NCI-H1048 (cell line): ENCODE measurements at places on chromosomes 13 and 19.

DNA sequence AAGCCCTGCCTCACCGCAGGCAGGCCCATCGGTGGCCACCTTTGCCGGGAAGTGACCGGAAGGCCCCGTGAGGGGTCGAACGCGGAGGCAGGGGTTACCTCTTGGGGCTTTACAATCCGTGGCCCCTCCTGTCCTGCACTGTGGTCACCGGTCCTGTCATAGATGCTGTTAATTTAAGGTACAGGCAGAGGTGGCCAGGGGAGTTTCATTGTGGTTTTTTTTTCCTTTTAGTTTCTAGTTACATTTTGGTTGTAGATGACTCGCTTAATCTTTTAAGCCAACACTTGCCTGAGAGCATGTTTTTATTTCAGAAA is 13.1 kb downstream of the COMP start:
- DNase-seq = no peak

GRCh38 chr13:110062077-110062776 is 244.7 kb downstream of the COL4A1 start:
- no peak for DNase-seq

GRCh38 chr13:107421951-107422350 is 793.4 kb downstream of the LIG4 start:
- no peak for DNase-seq

GRCh38 chr13:32600890-32601289 is 14.6 kb downstream of the PDS5B start:
- DNase-seq = no peak

DNA sequence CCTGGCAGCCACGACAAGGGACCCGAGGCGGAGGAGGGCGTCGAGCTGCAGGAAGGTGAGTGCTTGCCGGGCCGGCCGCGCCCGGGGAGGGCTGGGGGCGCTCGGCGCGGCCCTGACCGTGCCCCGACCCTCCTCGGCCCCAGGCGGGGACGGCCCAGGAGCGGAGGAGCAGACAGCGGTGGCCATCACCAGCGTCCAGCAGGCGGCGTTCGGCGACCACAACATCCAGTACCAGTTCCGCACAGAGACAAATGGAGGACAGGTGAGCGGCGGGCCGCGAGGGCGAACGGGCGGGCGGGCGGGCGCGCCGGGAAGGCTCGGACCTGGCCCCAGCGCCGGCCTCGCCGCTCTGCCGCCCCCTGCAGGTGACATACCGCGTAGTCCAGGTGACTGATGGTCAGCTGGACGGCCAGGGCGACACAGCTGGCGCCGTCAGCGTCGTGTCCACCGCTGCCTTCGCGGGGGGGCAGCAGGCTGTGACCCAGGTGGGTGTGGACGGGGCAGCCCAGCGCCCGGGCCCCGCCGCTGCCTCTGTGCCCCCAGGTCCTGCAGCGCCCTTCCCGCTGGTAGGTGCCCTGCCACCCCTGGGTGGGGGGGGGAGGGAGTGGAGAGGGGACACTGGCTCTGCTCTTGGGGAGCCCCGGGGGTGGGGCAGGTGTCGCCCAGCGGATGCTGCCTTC is 816 bp downstream of the USF2 start:
- no peak for DNase-seq

DNA sequence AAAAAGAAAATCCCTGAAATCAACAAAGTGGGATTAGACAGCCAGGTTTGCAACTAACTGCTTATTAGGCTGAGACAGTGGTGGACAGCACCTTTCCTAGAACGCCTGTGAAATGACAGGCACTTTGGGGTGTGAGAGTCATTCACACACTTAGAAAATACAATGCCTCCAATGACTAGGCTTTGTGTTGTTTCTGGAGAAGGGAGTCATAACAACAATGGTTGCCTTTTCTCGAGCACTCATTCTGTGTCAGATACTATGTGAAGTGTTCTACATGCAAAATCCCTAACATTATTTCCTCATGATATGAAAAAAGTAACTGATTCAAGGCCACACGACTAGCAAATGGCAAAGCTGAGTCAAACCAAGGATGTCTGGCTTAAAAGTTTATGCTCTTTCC is 41.2 kb downstream of the SACS start:
- DNase-seq = no peak

- DNase-seq = no peak
Observed at GRCh38 chr19:10620786-10621185, 4.6 kb upstream of the SLC44A2 start.

GRCh38 chr19:30174791-30175190 is 197.4 kb upstream of the ZNF536 start:
- no peak for DNase-seq

DNA sequence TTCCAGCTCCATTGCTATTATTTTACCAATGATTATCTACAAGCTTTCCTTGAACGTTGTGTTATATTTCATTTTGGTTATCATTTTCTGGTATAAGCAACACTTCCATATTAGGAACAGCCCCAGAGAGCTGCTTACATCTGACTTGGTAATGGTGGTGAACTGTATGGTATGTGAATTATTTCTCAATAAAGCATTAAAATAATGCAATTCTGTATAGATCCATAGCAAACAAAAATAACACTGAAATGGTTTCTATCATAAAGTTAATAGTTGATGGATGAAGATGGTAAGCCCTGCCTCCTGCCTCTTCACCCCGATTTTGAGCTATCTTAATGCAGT is 27.5 kb downstream of the GGACT start:
- no peak for DNase-seq

- no peak for DNase-seq
Observed at GRCh38 chr19:12015753-12016116, 19.7 kb downstream of the ZNF433 start.

DNA sequence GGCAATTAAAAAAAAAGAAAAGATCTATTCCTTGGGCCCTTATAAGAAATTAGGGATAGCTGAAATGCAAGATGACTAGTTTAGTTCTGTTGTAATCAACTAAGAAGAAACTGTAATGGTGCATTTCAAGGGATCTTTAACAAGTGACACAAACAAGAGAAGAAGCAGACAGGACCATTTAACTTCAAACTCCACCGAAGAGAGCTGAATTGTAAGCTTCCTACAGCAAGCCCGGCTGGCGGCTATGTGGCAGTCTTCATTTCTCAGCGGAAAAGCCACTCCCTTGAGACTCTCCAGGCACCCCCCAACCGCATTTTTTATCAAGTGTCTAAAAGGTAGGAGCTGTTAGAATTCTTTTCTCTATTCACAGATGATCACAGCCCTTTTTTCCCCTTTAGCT is 305.2 kb upstream of the ZNF507 start:
- DNase-seq = no peak

DNA sequence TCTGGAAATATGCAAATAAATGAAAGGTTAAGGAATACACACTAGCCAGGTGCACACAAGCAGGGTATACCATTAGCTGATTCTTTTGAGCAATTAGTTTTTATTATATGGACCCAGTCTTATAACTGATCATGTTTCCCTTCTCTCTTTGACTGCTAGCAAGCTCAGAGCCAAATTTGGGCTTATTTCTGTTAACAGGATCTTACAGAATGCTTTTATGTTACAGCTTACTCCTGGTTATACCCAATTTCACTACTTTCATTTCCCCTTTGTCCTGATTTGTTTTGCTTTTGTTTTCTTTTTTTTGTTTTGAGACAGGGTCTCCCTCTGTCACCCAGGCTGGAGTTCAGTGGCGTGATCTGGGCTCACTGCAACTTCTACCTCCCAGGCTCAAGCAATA is 12.9 kb upstream of the TPT1 start:
- DNase-seq = no peak

GRCh38 chr13:37947419-37948140 is 78.0 kb upstream of the TRPC4 start:
- DNase-seq = no peak

- no peak for DNase-seq
Observed at GRCh38 chr13:24927810-24928404, 163.9 kb downstream of the RNF17 start.

DNA sequence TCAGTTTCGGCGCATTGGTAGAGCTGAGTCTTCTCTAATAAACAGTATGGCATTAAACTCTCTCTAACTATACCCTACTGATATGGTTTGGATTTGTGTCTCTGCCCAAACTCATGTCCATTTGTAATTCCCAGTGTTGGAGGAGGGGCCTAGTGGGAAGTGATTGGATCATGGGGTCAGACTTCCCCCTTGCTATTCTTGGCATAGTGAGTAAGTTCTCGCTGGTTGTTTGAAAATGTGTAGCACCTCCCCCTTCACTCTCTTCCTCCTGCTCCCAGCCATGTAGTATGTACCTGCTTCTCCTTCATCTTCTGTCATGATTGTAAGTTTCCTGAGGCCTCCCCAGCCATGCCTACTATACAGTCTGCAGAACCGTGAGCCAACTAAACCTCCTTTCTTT is 682.7 kb upstream of the ARGLU1 start:
- DNase-seq = no peak

- no peak for DNase-seq
Observed at GRCh38 chr19:8307400-8307964, 676 bp downstream of the CD320 start.

DNA sequence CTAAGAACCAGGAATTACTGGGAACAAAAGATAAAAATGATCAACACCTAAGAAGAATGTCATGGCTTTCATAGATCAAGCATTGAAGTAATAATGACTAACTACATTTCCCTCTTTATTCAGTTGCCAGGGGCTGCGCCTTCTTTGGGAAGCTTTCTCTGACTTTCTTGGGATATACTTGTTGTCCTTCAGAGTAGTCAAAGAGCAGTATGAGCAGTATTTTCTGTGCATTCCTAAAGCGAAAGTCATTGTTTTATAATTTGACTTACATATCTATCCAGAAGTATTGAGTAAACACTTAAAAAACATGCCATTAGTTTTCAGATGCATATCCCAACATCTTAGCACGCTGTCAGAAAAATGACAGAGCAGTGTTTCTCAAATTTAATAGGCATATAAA is 2412.4 kb downstream of the PCDH9 start:
- DNase-seq = no peak

- DNase-seq = no peak
Observed at GRCh38 chr19:35098413-35099049, 17.1 kb upstream of the FXYD3 start.

- DNase-seq = no peak
Observed at GRCh38 chr13:75049735-75050335, 432.1 kb downstream of the TBC1D4 start.

DNA sequence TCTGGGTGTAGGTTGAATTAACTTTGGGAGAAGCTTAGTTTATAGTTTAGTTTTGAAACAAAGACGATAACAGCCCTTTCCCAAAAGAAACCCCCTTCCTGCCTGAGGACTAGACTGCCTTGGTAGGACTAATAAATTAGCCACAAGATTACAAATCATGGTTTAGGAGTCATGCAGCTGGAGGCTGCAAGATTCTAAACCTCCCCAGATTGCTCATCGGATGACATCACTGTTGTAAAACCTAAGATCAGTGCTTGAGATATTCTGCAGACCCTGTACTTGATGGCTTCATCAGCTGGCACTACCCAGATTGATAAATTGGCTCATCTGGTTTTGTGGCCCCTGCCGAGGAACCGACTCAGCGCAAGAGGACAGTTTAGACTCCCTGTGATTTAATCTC is 35.9 kb upstream of the MPHOSPH8 start:
- DNase-seq = no peak

DNA sequence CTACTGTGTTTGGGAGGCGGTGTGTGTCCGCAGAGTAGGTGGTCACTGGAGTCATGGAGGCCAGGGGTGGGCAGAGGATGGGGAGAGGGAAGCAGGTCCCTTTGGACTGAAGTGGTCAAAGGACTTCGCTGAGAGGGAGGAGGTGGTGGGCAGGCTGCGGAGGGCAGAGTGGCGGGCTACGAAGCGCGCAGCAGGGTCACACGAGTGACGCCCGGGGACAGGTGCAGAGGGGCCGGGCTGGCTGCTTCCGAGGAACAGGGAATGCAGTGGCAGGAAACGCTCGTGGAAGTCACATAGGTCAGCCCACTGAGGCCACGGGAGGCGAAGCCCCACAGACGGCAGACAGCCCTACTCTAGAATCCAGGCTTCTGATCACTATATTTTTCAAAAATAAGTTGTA is 111.5 kb downstream of the URI1 start:
- DNase-seq = no peak

DNA sequence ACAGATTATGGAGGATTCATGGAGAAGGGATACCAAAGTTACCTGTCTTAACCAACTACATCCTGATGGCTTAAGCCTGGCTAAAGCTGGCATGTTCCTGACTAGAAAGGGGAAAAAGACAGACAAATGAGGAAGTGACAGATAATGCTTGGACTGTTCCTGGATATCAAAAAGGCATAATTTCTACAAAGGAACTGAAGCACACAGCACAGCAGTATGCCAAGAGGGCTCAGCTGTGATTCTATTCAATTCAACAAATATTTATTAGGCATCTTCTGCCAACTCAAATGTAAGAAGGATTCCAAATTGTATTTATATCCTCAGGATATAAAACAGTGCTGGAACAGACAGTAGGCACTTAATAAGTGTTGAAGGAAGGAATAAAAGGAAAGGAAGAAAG is 59.5 kb downstream of the KLF12 start:
- DNase-seq = no peak

DNA sequence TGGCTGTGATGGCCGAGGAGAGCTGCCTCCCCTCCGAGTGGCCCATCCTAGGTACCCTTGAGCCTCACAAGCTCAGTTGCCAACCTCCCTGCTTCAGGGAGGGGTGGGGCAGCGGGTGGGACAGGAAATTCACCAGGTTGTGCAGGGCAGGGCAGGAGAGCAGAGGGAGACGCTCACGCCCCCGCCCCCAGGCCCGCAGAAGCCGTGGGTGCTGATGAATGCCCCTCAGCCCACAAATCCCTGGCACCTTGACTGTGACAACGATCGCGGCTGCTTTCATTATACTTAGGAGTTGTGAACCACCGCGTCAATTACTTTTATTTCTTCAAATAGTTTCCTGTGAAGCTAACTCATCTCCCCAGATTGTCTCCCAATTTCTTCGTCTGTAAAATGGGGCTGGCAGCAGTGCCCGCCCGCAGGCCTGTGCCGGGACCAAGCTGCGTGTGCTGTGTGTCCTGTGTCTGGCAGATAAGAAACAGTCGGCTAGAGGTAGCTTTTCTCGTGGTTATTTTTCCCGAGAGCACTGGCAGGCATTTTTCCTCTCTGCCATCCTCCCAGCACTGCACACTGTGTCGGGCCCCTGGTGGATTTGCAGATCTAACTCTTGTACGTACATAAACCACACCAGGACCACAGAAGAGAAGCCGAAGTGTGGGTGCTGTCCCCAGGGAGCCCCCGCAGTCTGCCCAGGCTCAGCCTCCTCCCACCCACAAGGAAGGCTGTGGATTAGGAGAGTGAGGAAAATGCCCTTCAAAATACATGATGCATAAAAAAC is 7.9 kb upstream of the RASA3 start:
- no peak for DNase-seq

GRCh38 chr19:46297700-46298478 is 1.0 kb downstream of the HIF3A start:
- DNase-seq = no peak
